Transverse colon (tissue), 4 donors: ENCODE measurements at places on chromosomes 7 and 10. TPM values are rescaled to one million over a fixed set of nuclear protein-coding genes. Genes with fewer than 3 reads are reported as not detected.

Gene AKR1D1
- total RNA-seq: not detected

DNA sequence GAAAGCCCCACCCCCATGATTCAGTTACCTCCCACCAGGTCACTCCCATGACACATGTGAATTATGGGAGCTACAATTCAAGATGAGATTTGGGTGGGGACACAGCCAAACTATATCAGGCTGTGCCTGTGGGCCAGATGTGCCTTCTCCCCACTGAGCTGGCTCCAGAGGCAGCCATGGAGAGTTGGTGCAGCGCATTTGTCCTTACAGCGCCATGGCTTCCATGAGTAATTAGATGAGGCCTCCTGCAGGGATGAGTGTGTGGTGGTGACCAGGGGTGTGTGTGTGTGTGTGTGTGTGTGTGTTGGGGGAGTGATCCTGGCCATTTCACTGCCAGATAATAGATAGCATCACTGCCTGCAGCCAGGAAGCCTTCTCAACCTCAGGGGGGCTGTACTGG lies 94.6 kb downstream of the FANK1 start:
- DNase-seq: no peak

DNA sequence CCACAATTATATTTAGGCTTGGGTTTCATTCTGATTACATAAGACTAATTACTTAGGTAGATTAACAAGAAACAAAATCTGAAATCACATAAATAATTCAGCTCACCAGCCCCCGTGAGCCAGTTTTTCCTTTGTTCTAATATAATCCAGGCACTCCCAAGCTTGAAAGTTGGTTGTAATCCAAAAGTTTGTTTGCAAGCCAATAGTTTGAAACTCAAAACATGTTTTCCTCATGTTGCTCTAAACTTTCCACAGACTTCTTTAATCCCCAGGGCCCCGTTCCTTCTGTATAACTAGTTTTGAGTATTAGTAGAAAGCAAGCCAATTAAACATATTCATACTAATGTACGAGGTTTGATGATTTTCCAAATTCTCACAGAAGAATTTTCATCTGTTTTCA lies 56.1 kb downstream of the SP8 start:
- no peak for DNase-seq

GRCh38 chr7:138656952-138657351 lies 44.2 kb downstream of the SVOPL start:
- no peak for DNase-seq

- no peak for DNase-seq
Observed at GRCh38 chr7:137345799-137346449, 2.4 kb upstream of the PTN start.

Gene C10orf105
- 0.16 TPM for total RNA-seq

Gene CROT
- total RNA-seq: 39.2 TPM

Gene ZNF107
- total RNA-seq: 10.8 TPM

GRCh38 chr7:38656968-38657367 lies 25.8 kb upstream of the AMPH start:
- no peak for DNase-seq

GRCh38 chr7:159119026-159119741 lies 25.5 kb downstream of the VIPR2 start:
- DNase-seq: no peak

GRCh38 chr10:33331379-33331694 lies 3.1 kb downstream of the NRP1 start:
- DNase-seq: no peak

Gene AGR2
- 175 TPM for total RNA-seq

- no peak for DNase-seq
Observed at GRCh38 chr10:46240684-46241565, 45.9 kb upstream of the ANTXRL start.

Gene SORBS1
- total RNA-seq: 92.2 TPM

GRCh38 chr7:12237007-12237406 lies 25.9 kb downstream of the TMEM106B start:
- no peak for DNase-seq

Gene CRYGN
- not detected for total RNA-seq

- no peak for DNase-seq
Observed at GRCh38 chr7:6035686-6036085, 4.5 kb downstream of the ANKRD61 start.
